ENCODE measurements at places on chromosomes 12 and 14.

- no peak for DNase-seq
These were observed 6.7 kb downstream of the KRT81 start for GRCh38 chr12:52284562-52285171.

- DNase-seq: no peak
These were observed 158.8 kb downstream of the GARIN6 start for GRCh38 chr12:99806304-99806703.

GRCh38 chr14:88877192-88877591 lies 52.7 kb downstream of the TTC8 start:
- DNase-seq: no peak

DNA sequence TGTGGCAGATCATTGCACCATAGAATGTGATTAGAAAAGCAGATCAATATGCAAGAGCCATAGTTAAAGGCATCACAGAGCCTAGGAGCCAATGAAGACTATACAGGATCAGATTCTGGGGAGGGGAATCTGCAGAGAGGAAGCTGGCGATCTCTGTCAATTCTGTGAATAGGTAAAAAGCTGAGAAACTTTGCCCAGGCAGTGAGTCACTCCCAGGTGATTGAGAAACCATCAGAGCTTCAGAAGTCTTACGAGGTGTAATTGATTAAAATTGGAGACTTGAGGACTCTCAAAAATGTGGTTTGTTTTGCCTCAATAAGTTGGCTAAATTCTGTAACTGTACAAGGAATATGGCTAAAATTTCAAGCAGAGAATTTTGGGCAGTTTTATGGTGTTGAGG lies 41.7 kb upstream of the TSPAN11 start:
- DNase-seq: no peak

- DNase-seq: no peak
These were observed 141.3 kb upstream of the PLEKHG7 start for GRCh38 chr12:92561543-92561899.

DNA sequence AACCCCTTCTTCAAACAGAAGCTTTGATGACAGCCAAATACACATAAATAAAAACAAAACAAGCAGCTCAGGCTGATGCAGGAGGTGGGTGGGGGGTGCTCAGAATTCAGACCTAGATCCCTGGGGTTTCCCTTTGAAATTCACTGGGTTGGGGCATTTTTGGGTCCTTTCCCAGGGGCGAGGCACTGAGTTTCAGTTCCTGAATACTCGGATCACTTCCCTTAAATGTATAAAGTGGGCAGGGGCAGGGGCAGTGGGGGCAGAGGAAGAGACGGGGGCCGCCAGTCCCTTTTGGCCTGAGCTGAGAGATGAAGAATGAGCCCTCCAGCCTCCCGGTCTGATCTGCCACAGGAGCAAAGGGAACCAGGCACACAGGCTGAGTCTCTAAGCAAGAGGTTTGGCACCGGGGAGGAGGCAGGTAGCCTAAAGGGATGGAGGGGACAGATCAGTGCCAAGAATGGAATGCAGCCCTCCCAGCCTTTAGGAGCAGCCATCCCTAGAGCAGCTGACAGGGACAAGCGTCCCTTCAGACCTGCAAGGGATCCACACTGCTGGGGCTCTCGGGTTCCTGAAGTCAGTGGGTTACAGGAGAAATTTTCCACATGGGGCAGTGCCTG lies 20.3 kb downstream of the KDM2B start:
- DNase-seq: no peak

GRCh38 chr14:105420101-105420973 lies 710 bp downstream of the MTA1 start:
- no peak for DNase-seq

GRCh38 chr14:51382506-51382905 lies 142.5 kb downstream of the TMX1 start:
- DNase-seq: no peak

DNA sequence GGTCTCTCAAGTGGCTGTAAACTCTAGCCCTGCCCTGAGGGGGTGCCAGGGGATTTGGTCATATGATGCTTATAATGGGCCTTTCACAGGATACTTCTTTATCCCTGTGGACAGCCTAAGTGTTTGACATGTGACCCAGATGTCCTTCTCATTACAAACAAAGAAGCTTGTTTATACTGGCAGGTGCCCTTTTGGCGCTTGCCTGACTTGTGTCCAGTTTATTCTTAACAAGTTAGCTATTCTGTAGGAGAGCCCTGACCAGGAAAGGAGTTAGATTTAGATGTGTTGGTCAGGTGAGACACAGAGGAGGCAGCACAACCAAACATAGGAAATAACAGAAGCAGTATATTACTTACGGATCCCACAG lies 51.9 kb downstream of the CCDC91 start:
- no peak for DNase-seq

- DNase-seq: no peak
These were observed 53.8 kb downstream of the SDR9C7 start for GRCh38 chr12:56880125-56880992.

GRCh38 chr12:69936766-69937165 lies 111.7 kb downstream of the MYRFL start:
- DNase-seq: no peak

GRCh38 chr14:95229749-95230148 lies 72.4 kb upstream of the DICER1 start:
- DNase-seq: no peak

- no peak for DNase-seq
These were observed 91.8 kb upstream of the PARP11 start for GRCh38 chr12:3965046-3965445.

GRCh38 chr12:57129889-57130288 lies 1.6 kb downstream of the LRP1 start:
- no peak for DNase-seq

GRCh38 chr14:29941401-29941800 lies 13.8 kb upstream of the PRKD1 start:
- no peak for DNase-seq

DNA sequence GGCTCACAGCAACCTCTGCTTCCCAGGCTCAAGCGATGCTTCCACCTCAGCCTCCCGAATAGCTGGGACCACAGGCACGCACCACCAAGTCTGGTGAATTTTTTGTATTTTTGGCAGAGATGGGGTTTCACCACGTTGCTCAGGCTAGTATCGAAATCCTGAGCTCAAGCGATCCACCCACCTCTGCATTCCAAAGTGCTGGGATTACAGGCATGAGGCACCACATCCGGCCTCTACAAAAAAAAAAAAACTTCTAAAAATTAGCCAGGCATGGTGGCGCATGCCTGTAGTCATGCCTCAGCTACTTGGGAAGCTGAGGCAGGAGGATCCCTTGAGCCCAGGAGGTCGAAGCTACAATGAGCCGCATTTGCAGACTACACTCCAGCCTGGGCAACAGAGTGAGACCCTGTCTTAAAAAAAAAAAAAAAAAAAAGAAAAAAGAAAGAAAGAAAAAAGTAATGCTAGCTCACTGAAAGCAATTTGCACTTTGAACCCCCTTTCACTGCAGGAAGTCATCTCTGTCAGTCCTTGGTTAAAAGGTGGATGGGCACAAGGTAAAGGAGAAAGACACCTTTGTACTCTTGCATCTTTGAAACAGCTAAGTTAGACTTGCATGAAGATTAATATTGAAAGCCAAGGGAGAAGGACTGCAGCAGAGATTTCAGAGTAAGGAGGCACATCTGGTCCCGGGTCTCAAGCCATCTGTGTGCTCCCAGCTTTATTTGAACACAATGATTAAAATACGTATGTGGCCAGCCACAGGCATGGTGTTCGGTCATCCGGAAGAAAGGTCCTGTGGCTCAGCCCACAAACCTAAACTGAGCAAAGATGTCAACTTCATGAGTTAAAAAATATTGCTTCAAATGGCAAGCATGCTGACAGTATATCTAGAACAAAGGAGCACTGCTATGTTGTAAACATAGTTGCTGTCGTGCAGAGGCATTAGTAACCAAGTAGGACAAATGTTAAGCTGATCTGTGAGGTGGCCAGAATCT lies 103.8 kb upstream of the HMGA2 start:
- DNase-seq: no peak

GRCh38 chr12:121295116-121295745 lies 1.3 kb downstream of the CAMKK2 start:
- DNase-seq: no peak

DNA sequence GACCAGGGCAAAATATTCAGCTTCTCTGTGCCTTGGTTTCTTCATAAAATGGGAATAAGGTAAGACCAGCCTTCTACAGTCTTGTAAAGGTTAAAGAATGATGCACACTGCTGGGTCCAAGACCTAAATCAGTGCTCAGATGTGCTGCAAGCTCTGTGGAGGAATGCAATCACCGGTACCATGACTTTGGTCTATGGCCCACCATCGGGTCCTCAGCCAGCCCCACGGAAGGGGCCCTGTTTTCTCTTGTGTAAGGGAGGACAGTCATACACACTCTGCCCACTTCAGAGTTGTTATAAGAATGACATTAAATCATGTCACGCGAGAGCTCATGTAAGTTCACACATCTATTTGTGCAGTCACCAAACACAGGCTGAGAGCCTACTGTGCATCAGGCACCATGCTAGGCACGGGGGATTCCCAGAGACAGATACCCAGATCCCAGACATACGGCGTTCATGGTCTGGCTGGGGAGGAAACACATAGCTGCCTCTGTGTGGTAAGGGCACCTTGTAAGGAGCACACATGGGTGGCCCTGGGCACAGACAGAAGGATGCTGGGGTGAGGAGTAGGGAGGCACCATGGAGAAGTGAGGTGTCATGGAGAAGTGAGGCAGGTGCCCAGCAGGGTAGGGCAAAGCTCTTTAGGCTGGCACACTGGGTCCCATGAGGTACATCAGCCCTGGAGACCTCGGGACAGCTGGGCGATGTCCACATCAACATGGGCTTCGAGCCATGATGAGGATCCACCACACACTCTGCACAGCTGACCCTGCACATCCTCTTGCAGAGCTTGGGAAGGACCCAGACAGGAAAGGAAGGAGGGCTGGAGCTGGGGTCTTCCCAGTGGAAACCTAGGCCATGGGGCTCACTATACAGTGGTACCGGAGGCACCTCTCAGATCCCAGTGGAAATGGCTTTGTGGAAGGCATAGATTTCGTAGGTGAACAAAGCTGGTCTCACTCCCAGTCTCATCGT lies 190.4 kb upstream of the DIO3 start:
- no peak for DNase-seq

DNA sequence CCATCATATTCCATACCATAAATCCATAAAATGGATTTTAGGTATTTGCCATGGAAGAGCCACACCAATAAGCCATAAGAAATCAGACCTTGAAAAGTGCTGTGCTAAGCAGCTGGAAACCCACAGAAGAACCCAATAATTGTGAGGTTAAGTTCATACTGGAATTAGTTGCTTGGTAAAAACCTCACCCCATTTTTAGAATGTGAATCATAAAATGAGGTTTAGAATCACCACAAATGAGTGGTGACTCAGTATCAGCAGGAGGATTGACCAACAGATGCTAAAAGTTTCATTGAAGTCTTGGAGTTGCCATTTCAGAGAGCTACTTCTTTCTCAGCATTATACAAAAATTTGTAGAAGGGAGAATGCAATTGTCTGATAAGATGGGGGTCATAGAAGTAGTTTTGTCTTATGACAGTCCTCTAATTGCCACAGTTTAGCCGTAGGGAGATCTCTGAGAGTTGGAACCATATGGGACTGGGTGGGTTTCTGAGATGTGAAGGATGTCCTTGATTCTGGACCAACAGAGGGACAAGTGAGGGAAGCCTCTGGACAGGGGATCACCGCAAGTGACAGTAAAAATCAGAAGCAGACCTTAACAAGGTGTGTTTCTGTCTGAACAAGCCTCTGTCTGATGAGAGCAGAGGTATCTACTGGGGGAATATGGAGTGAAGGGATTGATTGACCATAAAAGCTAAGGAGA lies 1.4 kb upstream of the STON2 start:
- no peak for DNase-seq

DNA sequence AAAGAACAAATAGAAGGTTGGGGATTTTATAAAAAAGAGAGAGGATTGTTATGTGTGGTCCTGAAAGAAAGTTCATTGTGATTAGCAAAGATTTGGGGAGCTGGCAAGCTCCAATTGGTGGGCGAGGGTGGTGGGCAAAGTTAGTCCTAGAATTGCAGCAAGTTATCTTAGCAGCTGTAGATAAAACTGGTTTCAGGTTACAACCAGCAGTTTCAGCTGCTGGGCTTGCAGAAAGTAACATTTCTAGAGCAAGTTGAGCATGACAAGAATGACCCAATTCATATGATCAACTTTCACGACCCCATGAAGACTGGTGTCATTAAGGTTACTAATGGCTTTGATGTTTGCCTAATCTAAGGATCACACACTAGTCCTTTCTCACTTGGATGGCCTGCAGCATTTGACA lies 177.9 kb upstream of the NUDT4 start:
- no peak for DNase-seq

DNA sequence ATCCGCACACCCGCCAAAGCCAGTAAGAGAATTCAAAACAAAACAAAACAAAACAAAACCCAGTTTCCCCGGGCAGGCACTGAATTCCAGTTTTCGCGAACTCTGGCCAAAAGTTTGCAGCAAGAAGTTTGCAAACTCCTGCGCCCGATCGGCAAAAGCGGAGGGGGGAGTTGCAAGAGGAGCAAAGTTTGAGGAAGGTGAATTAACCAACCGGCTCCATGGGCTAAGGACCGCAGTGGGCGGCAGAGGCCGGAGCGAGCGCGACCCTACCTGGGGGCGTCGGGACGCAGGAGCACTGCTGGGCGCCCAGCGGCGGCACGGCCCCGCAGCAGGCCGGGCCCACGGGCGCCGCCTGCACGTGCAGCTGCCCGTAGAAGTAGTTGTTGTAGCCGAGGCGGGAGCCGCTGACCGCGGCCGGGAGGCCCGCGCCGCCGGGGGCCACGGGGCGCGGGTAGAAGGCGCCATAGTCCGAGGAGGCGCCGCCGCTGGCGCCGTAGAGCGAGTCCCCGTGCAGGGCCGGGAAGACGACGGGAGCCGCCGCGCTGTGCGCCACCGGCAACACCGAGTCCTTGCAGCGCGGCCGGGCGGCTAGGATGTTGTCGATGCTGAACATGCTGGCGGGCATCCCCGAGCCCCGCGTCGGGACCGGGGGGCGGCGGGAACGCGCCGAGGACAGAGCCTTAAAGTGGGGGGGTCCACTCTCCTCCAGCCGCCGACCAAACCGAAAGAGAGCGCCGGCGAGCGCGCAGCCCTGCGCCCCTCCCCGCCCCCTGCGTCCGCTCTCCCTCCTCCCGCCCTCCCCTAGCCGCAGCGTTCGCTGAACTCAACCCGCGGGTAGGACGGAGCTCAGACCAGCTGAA lies at the start of gene GSC:
Gene GSC, minus strand, starts transcription at position 723 of the 860 bp plus-strand sequence. Its CDS starts 98 bp downstream, at position 625.
- peak; percentile 5 for DNase-seq

- no peak for DNase-seq
These were observed 114.8 kb downstream of the ALX1 start for GRCh38 chr12:85394809-85395208.

DNA sequence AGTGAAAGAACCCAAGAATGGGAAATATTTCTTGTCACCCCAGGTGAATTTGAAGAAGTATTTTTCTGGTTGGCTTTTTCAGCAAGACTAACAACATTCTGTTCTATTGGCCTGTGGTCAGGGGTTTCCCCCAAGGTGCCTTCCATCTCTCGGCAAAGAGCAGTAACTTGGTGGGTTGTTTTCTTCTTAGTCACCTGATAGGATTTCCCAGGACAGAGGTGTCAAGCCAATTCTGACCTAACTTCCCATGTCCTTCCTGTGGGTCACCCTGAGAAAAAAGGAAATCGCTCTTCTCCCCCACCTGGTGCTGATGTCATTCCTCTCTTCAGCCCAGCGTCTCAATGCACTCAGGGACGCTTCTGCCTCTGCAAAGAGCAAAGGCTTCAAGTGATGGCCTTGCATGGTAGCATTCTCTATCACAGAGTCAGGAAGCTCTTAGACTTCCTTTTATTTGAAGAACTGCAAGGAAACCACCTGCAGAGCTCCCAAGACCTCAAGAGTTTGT lies 16.1 kb upstream of the IFNG start:
- peak; percentile 72 for DNase-seq
